ENCODE measurements at places on chromosomes 5 and 9.

- DNase-seq: no peak
Measured at GRCh38 chr9:131366761-131367401, 27.0 kb upstream of the PRRC2B start.

- DNase-seq: peak; percentile 96
Measured at GRCh38 chr9:4792572-4793458, at the start of gene RCL1. Gene RCL1, plus strand, starts transcription at chr9:4792944. Its CDS starts 148 bp downstream, at chr9:4793092.

GRCh38 chr9:116288658-116289057, 135.1 kb downstream of the PAPPA start:
- no peak for DNase-seq

DNA sequence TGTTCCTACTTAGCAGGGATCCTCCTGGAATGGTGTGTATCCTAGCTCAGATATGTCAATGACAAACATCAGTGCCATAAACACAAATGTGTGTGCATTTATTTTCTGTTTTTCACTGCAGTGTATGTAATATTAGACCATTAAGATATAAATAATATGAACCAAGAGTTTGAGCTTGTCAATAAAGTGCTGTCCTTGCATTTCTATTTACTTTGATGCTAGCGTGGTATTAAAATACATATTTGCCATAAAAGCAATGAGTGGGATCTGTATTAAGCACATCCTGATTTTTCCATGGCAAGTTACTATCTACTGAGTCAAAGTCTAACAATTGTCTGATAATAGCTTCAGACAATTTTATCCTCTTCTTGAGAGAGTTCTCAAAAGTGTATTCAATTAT, 157.6 kb downstream of the DIRAS2 start:
- DNase-seq: no peak

DNA sequence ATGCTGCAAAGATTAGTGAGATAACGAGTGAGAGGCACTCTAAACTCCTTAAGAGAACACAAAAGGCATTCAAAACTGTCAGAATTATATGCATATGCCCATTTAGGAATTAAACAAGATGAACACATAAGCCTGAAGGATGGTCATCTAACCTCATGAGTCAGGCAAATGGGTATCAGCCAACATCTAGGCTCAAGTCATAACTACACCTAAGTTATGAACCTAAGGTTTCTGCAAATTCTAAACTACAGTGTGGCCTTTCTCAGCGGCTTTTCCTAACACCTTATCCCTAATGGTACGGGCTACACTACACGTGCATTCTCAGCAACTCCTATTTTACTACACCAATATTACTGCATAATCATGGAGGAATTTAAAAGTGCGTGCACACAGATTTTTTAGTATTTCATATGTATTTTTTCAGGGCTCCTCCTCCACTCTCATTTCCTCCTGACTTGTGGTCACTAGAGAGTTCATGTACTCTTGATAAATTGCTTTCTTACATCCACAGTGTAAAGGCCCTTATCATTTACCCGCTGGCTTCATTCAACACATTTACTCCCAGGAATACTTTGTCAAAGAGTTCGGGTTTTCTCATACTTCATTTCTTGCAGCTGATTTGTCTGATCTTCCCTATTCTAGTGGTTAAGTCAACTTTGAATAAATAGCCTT, 316.5 kb downstream of the BNC2 start:
- DNase-seq: no peak

DNA sequence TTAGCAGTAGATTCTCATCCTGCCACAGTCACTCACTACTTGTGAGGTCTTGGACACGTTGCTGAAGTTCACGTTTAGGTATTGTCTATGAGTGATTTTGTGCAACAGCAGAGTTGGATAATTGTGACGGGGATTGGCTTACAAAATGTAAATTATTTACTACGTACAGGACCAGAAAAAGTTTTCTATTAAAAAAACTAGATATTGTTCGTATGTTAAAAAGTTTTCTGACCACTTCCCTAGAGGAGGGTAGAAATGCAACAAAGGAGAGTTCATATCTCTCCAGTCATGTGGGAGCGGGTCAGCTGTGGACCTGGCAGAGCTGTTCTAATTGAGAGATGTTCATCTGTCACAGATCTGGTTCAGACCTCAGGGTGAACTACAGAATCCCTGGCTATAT, 976.1 kb upstream of the NUDT12 start:
- DNase-seq: no peak

- DNase-seq: no peak
Measured at GRCh38 chr9:129555512-129556215, 65.2 kb downstream of the C9orf50 start.

GRCh38 chr5:41094871-41095270, 23.7 kb upstream of the MROH2B start:
- DNase-seq: no peak

GRCh38 chr5:43065948-43066798, 26.1 kb upstream of the ANXA2R start:
- DNase-seq: peak; percentile 49

GRCh38 chr9:18819418-18819817, 213.6 kb downstream of the SAXO1 start:
- DNase-seq: no peak

DNA sequence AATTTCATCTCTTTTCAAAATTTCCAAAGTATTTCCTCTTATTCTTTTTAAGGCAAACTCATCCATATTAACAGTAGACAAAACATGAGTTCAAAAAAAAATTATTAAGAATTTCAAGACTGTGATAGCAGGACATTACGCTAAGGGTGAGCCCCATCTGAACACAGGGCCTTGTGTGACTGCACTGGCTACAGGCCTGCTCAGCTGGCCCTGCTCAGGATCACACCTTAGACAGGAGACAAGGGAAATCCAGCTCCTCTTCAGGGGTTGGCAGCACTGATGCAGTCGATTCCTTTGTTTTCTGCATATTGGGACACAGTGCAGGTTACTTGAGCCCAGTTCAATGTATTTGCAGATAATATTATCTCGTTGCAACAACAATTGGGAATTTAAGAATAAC, 444.7 kb downstream of the PLK2 start:
- no peak for DNase-seq

- DNase-seq: no peak
Measured at GRCh38 chr9:109171926-109172325, 4.9 kb upstream of the FRRS1L start.

DNA sequence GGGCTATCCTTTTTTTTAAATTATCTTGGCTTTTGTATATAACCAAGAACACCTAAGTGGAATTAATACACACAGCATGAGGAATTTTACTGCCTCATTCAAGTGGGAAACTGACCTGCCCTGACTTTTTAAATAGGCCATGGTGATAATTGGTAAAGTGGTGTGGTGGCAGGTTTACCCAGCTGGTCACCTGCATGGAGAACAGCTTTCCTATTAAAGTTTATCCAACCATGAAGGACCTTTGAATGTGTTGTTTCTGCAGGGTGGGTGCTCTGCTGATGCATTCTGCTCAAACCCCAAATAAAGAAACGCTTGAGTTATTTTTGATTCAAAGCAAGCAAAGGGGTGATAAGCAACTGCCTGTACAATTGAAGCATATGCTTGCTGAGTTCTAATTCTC, 261.0 kb upstream of the GRIN3A start:
- DNase-seq: no peak

DNA sequence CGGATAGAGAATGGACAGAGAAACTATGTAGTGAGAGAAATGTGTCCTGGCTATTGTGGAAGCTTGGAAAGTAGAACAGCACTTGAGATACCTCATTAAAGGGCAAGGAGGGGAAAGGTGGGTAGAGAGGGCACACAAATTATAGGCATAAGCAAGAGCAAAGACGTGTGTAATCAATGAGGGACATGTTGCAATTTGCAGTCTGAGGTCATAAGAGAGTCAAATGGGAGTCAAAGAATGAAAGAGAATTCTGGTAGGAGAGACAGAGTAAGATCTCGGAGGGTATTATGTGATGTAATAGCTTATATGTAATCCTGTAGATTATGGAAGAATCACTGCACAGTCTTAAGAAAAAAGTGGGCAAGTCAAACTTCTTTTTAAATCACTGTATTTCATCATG, 312.0 kb upstream of the RGMB start:
- no peak for DNase-seq

- no peak for DNase-seq
Measured at GRCh38 chr9:114719290-114719689, 37.3 kb upstream of the TEX48 start.

DNA sequence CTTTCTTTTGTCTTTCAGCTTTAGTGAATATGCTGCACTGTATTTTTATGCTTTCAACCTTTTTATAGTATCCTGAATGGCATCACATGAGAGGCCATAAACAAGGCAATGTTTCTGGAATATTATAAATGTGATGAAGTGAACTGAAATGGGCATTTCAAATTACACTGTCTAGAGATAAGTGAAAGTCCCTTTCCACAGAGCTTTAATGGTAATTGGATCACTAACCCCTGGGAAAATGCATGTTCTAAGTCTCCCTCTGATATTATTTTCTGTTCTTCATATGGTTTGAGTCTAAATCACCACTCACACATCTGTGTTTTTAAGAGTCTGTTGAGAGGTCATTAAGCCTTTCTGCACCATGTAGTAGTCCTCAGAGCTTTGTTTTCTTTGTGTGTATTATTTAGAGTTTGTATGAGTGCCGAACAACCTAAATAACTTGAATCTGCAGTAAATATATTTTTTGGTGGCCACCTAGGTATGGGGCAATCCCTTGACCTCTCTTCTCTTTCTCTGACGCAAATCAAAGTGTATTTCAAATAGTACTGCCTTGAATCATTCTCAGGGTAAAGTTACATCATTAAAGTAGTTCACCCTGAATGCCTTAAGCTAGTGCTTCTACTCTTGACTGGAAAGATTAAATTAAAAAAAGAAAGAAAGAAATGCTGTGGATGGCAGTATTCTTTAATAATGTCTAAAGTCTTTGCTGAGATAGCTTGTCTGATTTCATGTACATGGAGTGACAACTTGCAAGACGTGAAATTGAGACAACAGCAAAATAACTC, 1931.0 kb upstream of the CDH6 start:
- DNase-seq: no peak

DNA sequence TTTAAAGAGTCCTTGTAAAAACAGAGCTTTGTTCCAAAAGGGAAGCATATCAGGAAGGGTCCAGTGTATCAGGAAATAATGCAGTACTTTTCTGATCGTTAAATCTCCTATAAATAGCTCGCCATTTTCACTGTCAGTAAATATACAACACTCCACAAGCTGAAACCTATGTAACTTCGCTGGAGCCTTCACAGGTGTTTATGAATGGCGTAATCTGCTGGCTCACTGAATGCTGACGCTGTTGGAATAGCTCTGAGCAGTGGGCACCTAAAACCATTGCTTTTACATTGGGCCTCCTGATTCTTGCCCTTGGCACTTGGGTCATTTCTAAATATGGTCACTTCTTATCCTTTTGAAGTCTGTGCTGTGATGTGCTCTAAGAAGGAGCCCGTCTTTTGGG, 4.3 kb downstream of the SHC3 start:
- DNase-seq: no peak

DNA sequence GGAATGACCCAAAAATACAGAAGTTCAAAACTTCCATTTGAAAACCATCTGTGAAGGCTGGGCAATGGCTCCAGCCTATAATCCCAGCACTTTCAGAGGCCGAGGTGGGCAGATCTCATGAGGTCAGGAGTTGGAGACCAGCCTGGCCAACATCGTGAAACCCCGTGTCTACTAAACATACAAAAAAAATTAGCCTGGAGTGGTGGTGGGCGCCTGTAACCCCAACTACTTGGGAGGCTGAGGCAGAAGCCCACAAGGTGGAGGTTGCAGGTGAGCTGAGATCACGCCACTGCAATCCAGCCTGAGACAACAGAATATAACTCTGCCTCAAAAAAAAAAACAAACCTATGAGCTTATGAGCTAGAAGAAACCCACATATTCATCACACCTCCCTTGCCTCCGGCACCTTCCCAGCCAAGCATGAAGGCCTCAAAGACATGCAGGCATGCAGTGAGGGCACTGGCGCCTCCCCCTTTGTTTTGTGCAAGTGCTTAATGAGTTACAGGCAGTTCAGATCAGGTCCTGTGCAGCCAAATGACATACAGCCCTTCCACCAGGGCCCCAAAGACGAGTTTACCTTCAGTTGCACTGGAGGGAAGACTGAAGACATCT, 9.9 kb downstream of the HNRNPH1 start:
- DNase-seq: no peak

DNA sequence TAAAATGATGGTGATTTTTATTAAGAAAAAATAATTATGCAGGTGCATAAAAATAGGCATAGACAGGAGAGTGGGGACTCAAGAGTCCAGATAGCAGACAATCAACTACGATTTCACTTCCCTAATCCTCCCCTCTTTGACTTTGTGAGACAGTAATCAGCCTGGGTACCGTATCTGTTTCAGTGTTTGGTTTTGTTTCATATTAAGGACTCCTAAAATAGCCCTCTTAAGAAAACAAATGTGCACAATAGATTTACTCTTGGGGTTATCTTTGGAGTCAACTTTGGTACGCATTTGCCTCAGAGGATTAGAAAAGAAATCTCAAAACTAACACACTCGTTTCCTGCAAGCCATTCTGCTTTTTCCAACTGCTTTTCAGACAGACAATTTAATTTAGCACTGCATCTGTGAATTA, 96.3 kb downstream of the ZNF608 start:
- DNase-seq: no peak

GRCh38 chr9:124975131-124975530, 34.2 kb upstream of the GOLGA1 start:
- no peak for DNase-seq

GRCh38 chr9:99158629-99159028, 53.7 kb downstream of the TGFBR1 start:
- DNase-seq: no peak

GRCh38 chr5:150119421-150120061, 33.2 kb upstream of the CSF1R start:
- DNase-seq: no peak

DNA sequence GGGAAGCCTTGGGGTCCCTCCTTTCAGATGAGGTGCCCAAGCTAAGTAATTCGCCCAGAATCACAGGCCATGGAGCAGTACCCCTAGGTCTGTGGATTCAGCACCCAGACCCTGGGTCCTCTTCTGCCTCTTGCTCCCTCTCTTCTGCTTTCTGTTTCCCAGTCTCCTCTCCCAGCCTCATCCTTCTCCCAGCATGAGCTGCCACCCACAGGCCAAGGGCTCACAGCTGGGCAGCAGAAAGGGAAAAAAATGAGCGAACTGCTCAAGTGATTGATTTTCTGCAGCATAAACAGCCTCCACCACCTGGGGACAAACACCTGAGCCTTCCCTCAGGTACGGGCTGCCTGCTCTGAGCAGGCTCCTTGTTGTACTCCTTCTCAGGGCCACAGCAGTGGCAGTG, 113.9 kb upstream of the SAP30L start:
- no peak for DNase-seq

DNA sequence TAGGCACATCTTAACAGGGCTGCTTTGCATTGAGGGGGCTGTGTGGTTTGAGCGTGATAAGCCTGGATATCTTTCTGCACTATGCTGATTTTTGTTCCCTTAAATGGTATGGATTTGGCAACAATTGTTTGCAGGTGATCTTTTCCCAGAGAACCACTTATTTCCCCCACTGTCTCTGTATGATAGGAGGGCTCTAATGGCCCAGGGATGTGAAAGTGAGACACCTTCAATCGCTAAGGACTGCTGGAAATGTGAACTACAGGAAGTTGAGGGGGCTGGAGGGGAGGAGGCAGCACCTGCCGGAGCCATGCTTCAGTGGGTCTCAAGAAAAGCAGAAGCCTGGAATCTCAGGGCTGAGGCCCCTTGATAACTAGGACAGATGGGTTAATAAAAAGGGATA, 29.4 kb downstream of the SYK start:
- DNase-seq: no peak

GRCh38 chr9:131227112-131227958, 49.0 kb downstream of the FAM78A start:
- DNase-seq: no peak

- no peak for DNase-seq
Measured at GRCh38 chr9:124264823-124265233, 7.1 kb downstream of the NEK6 start.

- DNase-seq: no peak
Measured at GRCh38 chr5:171310819-171311321, 1.8 kb downstream of the TLX3 start.

Data from gastrocnemius medialis (tissue), 4 donors.